Dermis blood vessel endothelial cell (primary cell): ENCODE measurements at places on chromosomes 6 and 20. TPM values are rescaled to one million over a fixed set of nuclear protein-coding genes. Genes with fewer than 3 reads are reported as not detected.
A peak's percentile ranks its signal among the peaks of the same experiment; 100 is the strongest.

GRCh38 chr6:1579096-1579495 is 30.6 kb upstream of the FOXC1 start:
- DNase-seq: no peak

DNA sequence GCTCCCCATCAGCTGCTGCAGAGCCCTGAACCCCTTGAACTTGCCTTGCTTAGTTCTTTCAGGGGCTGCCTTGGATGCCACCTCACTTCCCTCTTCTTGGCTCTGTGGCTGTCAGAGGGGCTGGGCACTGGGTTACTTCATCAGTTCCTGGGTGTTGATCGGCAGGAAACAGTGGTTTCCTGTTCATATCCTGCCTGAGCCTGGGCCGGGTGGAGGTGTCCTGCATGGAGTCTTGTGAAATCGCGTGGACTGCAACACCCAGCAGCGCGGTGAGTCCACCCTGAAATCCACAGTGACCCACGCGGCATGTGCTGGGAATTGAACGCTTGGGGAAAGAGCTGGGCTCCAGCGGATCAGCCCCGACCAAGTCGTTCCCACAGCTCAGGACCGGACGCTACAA is 97.5 kb downstream of the CDH26 start:
- no peak for DNase-seq

GRCh38 chr6:118641042-118641441 is 10.3 kb downstream of the CEP85L start:
- DNase-seq: no peak

DNA sequence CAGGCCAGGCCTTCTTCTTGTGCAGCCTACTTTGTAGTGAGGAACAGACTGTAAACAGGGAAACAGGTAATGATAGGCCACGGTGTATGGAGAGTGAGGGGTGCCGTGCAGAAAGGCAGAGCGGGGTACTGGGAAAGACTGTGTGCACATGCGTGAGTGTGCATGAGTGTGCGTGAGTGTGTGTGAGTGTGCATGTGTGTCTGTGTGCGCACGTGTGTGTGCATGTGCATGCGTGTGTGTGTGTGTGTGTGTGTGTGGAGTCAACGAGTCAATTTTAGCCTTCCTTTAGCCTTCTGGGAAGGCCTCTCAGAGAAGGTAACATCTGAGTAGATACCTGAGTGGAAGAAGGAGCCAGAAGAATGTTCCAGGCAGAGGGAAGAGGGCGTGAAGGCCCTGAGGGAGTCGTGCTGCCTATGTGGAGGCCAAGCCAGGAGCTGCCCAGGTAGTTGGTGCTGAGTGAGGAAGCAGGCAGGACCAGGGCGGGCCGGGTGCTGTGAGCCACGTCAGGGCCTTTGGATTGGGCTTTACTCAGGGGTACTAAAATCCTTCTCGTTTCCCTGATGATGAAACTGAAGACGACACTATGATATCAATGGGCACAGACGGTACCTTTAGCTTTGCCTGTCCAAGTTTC is 6.3 kb downstream of the APCDD1L start:
- no peak for DNase-seq

GRCh38 chr6:31396422-31397152 is 6.8 kb upstream of the MICA start:
- peak; percentile 90 for DNase-seq

DNA sequence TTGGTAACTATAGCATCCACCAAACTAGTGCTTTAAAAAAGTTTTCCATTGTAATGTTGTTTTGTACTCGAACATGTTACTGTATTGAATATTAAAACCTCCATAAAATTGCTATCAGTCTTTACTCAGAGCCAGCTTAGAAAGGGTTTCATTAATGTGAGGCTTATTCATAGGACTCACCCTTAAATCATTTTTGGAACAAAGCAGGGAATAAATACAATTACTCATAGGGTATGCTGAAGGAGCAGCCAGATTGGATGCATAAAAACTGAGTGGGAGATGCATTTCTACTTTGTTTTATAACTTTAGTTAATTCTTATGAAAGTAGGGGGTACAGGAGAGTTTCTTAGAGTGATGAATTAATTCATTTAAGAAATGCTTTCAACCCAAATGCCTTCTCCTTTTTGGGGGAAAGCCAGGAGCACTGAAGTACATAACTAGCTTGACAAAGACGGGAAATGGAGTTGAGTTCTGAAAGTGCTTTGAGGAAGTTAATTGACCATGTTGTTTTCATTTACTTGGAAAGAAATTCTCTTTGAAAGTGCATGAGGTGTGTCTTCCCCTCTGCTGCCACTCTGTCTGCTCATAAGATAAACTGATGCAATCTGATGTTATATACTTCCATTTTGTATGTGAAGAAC is 90.3 kb downstream of the RNF144B start:
- peak; percentile 76 for DNase-seq

Gene OPN5
- not detected in 2 replicates for total RNA-seq

Gene RNF39
- total RNA-seq: 0.05 TPM in 1 of 2 replicates, not detected in the other

Gene ZKSCAN3
- 6.3 and 9.7 TPM in 2 replicates for total RNA-seq

Gene ADGRG6
- total RNA-seq: 42.2 and 43.4 TPM in 2 replicates
